ENCODE measurements at places on chromosomes 5 and 9.

DNA sequence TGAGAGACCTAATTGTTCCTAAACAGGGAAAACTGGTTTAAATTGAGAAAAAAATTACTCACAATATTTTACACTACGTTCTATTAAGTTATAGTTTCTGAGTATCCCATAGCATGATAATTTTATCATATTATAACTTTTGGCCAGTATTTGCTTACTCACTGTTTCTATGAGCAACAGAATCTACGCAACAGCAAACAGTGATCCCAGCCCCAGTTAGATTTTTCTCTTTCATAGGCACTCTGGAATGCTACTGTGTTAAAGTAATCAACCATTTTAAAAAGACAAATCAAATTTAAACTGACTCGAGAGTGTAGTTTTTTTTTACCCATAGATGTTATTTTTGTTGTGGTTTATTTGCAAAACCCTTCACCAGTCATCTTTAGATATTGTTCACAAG is 107.2 kb downstream of the XRCC4 start:
- DNase-seq, result no peak

- DNase-seq, result no peak
Observed at GRCh38 chr5:115801984-115802383, 14.5 kb downstream of the CDO1 start.

DNA sequence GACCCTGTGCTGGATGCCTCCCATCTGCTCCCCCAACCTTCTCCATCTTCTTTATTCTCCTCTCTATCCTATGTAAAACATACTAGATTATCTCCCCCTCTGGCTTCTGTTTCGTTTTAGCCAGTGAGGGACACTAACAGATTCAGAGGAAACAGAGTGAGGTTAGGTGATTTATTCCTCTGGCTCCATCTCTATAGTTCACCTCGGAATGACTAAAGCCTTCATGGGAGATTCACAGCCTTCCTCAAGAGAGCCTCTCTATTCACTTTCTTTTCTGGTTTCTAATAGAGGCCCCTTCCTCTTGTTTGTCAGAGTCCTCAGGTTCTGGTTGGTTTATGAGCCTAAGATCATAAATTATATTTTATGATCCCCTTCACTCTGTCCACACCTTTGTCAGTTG is 633.1 kb upstream of the TYRP1 start:
- DNase-seq, result no peak

GRCh38 chr5:53334431-53334941 is 145.9 kb upstream of the FST start:
- DNase-seq, result no peak

DNA sequence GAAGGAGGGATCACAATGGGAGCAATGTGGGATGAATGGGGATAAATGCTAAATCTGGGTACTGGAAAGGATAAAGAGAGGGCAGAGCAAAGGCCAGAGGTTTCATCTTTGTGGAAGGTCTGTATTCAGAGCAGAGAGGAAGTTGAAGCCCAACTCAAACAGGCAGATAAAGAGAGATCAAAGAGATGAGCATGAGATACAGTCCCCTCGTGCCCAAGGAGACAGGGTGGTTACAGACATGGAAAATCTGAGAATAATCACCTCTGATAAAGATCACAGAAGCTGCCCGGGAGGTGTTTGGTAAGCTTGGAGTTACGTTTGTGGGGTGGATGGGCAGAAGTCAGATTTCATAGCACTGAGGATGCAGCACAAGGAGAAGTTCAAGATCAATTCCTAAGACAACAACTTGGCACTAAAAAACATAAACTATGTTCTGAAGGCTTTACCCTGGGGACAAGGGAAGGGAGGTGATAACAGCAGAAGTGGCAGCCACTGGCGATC is 459 bp upstream of the ERAP2 start:
- no peak for DNase-seq

DNA sequence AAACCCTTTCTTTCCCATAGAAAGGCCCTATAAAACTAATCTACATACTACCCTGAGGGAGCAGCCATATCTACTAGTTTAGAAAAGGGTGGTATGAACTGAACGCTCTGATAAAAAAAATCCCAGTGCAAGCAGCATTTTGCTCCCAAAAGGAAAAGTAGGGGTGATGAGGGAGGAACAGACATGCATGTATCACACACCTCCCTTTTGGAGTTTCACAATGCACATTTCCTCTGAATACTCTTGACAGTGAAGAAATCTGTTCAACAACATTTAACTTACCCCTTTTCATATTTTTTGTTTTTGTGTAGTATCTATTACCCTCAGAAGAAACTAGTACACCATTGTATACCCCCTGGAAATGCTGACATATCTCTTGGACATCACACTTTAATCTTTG is 411.4 kb downstream of the MAT2B start:
- no peak for DNase-seq

- no peak for DNase-seq
Observed at GRCh38 chr5:143187495-143187894, 216.0 kb downstream of the NR3C1 start.

GRCh38 chr9:106885451-106885850 is 22.5 kb downstream of the ZNF462 start:
- DNase-seq, result no peak

DNA sequence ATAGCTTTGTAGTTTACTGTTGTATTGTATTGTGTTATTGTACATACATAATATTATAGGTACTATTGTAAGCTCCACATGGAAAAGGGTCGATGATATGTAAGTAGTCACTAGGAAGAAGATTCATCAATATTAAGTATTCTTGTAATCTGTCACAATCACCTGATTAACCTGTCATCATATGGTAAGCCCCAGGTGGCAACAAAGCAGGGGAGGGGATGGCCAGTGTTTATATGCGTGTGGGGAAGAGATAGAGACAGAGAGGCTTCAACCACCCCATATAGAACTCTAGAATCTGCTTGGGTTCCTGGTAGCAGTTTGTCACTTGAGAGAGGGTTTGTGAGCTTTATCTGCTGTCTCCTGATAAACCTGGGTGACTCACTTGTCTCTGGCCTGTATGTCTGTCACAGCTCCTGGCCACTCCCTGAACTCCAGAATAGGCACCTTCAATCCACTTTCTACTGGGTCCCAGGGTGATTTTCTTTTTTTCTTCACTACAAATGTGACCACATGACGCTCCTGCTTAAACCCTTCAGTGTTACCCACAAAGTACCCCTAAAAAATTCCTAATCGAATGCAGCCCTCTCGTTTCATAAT is 48.9 kb upstream of the CPEB4 start:
- DNase-seq, result no peak

- DNase-seq, result no peak
Observed at GRCh38 chr5:177474846-177475562, 1.6 kb upstream of the DBN1 start.

- DNase-seq, result peak; percentile 85
Observed at GRCh38 chr9:137411645-137412380, 11.1 kb downstream of the EXD3 start.

DNA sequence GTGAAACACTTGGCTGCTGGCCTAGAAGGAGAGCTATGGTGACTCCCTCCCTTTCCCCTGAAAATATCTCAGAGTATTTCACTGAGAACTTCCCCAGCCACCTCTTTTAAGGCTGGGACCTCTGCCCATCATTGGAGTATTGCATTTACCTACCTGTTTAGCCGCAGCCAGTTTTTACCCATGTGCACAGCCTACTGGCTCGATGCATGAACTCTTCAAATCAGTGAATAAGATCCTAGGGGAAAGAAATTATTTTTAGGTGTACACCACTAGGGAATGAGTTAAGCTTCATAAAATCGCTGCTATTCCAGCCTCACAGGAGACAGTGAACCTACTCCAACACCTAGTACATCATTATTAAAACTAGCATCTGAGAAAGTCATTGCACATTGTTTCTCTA is 16.8 kb upstream of the FAM174A start:
- no peak for DNase-seq

All from GM13976 (cell line).